ENCODE measurements at places on chromosomes 4 and X.

DNA sequence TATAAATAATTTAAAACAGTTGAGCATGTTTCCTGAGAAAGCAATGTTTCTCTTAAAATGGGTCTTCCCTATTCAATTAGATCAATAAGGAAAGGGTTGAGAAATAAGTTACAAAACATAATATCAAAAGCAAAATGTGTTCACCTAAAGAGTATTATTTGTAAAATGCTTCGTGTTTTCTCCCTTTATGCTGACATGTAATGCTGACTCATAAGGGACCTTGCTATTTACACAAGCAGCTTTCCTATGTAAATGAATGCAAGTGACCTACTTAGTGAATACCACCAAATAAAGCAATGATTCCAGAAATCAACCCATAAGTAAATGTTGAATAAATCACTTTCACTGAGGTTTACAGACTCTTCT is 91.5 kb downstream of the ELOVL6 start:
- no peak for DNase-seq

- DNase-seq, result no peak
Measured at GRCh38 chrX:105876658-105877057, 54.3 kb downstream of the NRK start.

DNA sequence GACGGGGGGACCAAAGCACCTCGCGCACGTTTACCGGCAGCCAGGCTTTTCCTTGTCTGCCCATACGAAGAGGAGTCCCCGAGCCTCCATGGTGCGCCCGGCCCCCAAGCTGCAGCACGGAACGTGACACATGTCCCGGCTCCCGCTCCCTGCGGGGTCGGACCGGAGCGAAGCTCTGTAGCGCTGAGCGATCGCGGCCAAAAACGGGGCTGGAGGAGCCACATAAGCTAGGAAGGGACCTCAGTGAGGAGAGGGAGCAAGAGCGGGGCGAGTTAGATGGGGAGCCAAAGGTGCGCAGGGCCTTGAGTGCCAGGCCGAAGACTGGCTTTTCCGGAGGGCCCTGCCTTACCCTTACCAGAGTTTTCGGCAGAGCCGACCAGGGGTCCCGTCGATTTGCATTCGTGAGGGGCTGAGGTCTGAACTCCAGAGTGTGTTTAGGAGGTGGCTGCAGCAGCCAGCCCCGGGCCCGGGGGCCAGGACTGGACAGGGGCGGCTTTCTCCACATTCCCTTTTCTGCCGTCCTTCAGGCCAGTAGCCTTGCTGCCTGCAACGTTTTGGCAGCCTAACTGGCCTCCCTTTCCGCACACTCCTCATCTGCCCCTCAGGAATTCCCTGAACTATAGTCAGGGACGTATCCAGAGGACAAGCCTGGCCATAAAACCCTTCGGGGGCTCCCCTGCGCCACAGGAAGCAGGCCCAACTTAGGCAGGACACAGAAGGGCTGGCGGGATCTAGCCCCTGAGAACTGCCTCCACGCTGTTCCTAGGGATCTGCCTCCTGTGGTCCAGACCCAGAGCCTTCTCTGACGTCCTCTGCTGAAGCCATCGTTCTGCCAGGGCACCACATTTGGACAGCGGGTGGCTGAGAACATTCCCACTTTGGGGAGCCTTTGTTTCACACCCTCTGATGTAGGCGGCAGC is 689 bp downstream of the SSR4 start:
- no peak for DNase-seq

DNA sequence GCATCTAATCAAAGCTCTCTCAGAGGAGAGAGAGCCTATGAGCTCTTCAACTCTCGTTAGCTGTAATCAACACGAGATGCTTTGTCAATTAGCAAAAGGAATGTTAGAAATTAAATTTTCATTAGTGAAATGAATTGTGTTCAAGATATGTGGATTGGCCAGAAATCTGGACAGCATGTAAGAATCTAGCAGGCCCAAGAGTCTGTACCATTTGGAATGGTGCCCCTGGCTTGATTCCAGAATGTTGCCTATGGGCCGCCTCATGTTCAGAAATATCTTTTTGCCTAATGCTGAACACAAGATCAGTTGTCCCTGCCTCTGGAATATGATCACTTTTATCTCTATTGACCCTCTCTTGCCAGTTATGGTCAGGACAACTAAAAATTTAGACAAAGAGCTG is 88.2 kb downstream of the RBM46 start:
- DNase-seq, result no peak

DNA sequence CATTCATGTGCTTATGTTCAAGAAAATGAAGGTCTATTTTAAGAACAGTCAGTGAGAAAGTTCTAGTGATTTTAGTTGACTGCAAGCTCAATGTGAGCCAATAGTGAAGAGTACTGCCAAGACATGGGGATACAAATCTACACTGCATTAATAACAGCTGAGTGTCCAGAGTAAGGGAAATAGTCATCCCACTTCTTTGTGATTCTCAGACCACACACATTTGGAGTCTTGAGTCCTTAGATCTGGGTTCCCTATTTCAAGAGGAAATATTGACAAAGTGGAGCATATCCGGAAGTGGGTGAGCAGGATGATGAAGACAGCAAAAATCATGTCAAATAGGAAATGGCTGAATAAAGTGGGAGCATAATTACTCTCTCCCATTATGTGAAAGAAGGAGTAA is 171.1 kb downstream of the LARP7 start:
- no peak for DNase-seq

- no peak for DNase-seq
Measured at GRCh38 chr4:145776208-145776607, 96.3 kb downstream of the C4orf51 start.

DNA sequence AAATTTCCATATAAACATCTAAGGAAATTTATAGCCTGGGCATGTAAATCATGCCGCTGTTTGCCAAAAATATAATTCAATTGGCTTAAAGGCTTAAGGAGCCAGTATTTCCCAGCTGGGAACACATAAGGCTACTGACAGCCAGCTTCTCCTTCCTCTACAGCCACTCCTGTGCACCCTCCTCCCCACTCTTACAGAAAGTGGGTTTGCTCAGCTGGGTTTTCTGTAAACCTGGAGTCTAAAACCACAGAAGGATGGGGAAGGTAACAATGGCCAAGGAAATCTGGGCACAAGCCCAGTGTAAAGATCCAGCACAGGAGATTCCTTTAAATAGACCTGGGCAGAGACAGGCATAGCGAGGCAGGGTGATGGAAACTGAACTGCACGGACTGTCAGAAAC is 18.5 kb downstream of the ACSL1 start:
- DNase-seq, result no peak

DNA sequence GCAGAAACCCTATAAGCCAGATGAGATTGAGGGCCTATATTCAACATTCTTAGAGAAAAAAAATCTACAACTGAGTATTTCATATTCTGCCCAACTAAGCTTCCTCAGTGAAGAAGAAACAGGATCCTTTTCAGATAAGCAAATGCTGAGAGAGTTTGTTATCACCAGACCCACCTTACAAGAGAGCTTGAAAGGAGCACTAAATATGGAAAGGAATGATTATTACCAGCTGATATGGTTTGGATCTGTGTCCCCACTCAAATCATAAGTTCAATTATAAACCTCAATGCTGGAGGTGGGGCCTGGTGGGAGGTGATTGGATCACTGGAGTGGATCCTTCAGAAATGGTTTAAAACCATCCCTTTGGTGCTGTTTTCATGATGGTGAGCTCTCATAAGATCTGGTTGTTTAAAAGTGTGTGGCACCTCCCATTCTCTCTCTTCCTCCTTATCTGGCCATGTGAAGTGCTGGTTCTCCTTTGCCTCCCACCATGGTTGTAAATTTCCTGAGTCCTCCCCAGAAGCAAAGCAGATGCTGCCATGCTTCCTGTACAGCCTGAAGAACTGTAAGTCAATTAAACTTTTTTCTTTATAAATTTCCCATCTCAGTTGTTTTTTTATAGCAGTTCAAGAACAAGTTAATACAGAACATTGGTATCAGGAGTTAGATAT is 144.2 kb downstream of the MSN start:
- no peak for DNase-seq
